ENCODE measurements at places on chromosomes 5 and 9. TPM values are rescaled to one million over a fixed set of nuclear protein-coding genes. Genes with fewer than 3 reads are reported as not detected.

The ENC1 gene
- 32.2 TPM for total RNA-seq

The COL27A1 gene
- total RNA-seq, result 2.6 TPM

The PCDHA7 gene
- 0.06 TPM for total RNA-seq

The MELK gene
- total RNA-seq, result 23.6 TPM

The SPINK4 gene
- total RNA-seq, result not detected

The CACNA1B gene
- under 0.01 TPM for total RNA-seq

The DDX4 gene
- total RNA-seq, result not detected

The OR1Q1 gene
- not detected for total RNA-seq

The GBGT1 gene
- 0.32 TPM for total RNA-seq

The FOXD1 gene
- total RNA-seq, result 0.16 TPM

The TRUB2 gene
- total RNA-seq, result 25.1 TPM

The HAND1 gene
- total RNA-seq, result not detected

The TMC1 gene
- total RNA-seq, result 1.3 TPM

The DMRTA1 gene
- total RNA-seq, result 0.25 TPM

Data from bladder microvascular endothelial cell (primary cell).